ENCODE measurements at places on chromosomes 3 and 15. TPM values are rescaled to one million over a fixed set of nuclear protein-coding genes. Genes with fewer than 3 reads are reported as not detected.

Gene THPO
- total RNA-seq = not detected

Gene OR5H14
- not detected for total RNA-seq

Gene ACP3
- 5.0 TPM for total RNA-seq

Gene ROPN1
- not detected for total RNA-seq

Gene CLDN16
- total RNA-seq = 1.0 TPM

Gene MUC20
- 1.7 TPM for total RNA-seq

Gene SLC38A3
- not detected for total RNA-seq
